ENCODE measurements at places on chromosomes 5 and 9.
A peak's percentile ranks its signal among the peaks of the same experiment; 100 is the strongest.

- DNase-seq = no peak
These were observed 97.7 kb downstream of the AK8 start for GRCh38 chr9:132780230-132781007.

DNA sequence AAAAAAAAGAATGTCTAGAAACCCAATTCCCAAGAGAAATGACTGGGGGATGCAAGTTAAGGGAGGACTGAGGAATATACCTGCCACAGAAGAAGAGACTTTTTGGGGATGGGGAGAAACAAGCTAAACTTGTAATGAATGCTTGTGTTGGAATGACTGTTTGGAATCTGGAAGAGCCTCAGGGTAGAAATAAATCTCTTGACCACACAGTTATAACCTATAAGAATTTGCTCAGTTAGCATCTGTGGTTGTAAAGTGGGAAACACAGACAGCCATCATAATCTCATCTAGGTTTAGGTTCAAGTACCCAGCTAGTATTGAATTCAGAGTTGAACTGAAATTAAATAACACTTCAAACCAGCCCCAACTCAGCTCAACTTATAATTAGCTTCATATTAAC lies 678.3 kb upstream of the CHD1 start:
- DNase-seq = no peak

GRCh38 chr5:140311011-140311467 lies 8.1 kb upstream of the PFDN1 start:
- peak; percentile 89 for DNase-seq

GRCh38 chr5:41754857-41755256 lies 115.4 kb downstream of the OXCT1 start:
- peak; percentile 8 for DNase-seq
